ENCODE measurements at places on chromosomes 13 and 19. TPM values are rescaled to one million over a fixed set of nuclear protein-coding genes. Genes with fewer than 3 reads are reported as not detected.

GRCh38 chr13:35252536-35253205 lies 223.8 kb downstream of the MAB21L1 start:
- H3K4me3 ChIP-seq = no peak overlapping the region
- no peaks in the 10 kb centered on the region for H3K4me1 ChIP-seq
- H3K36me3 ChIP-seq = no peaks in the 10 kb centered on the region
- no peaks in the 10 kb centered on the region for H3K27me3 ChIP-seq

DNA sequence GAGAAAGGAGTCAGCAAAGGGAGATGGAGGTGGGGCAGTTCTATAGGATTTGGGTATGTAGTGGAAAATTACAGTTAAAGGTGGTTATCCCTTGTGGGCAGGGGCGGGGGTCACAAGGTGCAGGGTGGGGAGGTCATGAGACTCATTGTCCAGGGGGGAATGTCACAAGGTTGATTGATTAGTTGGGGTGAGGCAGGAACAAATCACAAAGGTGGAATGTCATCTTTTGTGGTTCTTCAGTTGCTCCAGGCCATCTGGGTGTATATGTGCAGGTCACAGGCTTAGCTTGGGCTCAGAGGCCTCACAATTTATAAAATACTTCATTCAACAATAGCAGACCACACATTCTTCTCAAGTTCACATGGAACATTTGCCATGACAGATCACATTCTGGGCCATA lies 109.6 kb downstream of the ATP11A start:
- no peak overlapping the region for H3K27ac ChIP-seq
- H3K4me3 ChIP-seq = no peak overlapping the region
- no peak for DNase-seq

DNA sequence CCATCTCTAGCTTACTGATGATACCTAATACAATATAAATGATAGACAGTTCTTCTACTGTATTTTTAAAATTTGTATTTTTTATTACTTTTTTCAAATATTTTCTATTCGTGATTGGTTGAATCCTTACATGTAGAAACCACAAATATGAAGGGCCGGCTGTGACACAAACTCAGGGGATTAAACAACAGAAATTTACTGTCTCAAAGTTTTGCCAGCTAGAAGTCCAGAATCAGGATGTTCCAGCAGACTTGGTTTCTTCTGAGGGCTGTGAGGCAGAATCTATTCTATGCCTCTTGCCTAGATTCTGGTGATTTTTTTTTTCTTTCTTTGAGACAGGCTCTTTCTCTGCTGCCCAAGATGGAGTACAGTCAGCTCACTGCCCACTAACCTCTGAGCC lies 13.8 kb downstream of the FPR1 start:
- H3K4me3 ChIP-seq = no peak overlapping the region
- no peak for DNase-seq
- no peaks in the 10 kb centered on the region for H3K4me1 ChIP-seq
- peaks cover 14% of the 10 kb centered on the region for H3K27me3 ChIP-seq
- no peaks in the 10 kb centered on the region for H3K36me3 ChIP-seq
- no peak overlapping the region for H3K27ac ChIP-seq

DNA sequence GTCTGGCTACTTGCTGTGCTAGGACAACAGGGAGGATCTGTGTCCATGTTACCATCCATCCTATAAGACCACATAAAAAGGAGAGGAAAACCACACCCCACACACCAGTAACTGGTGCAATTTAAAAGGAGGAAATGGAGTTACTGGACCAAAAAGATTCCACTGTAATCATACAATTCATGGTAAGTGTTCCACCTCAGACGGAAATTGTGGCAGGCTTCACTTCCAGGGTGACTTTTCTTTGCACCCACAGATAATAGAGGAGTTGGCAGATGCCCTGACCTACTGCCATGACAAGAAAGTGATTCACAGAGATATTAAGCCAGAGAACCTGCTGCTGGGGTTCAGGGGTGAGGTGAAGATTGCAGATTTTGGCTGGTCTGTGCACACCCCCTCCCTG lies 2.4 kb downstream of the AURKC start:
- H3K27me3 ChIP-seq = no peaks in the 10 kb centered on the region
- H3K27ac ChIP-seq = no peak overlapping the region
- H3K4me3 ChIP-seq = no peak overlapping the region
- H3K4me1 ChIP-seq = no peaks in the 10 kb centered on the region

DNA sequence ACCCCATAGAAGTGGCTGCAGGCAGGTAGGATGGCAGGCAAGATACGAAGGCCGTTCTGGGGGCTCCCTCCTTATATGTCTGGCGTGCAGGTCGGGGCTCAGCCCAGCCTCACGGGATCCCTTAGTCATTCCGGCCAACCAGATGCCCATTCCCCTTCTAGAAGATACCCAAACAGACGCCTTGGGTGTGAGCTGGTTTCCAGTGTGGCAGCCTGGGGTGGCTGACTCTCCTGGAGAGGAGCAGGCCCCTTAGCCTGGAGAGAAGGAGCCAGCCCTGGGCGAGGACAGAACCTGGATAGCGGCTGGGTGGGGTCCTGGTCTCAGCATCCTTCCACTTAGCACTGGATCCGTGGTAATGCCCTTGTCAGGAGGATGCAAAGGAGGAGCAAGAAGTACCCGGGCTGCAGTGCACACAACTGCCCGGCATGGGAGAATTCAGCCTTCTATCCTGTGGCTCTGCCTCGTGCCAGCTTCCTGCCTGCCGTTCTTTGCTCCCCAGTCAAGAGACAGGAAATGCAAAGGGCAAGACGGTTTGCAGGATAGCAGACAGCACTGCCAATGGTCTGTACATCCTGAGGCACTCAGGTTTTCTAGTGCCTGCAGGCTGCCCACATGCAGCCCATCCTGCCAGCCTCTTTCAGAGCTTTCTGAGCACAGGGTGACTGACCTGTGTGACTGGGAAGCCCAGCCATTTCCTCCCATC lies 56.7 kb upstream of the WASF3 start:
- H3K4me3 ChIP-seq = no peak overlapping the region
- no peaks in the 10 kb centered on the region for H3K36me3 ChIP-seq
- H3K27ac ChIP-seq = no peak overlapping the region
- H3K4me1 ChIP-seq = peaks cover 9% of the 10 kb centered on the region

- no peaks in the 10 kb centered on the region for H3K27me3 ChIP-seq
- DNase-seq = no peak
- no peak overlapping the region for H3K27ac ChIP-seq
- H3K4me3 ChIP-seq = no peak overlapping the region
- peaks cover 24% of the 10 kb centered on the region for H3K36me3 ChIP-seq
Observed at GRCh38 chr13:42211704-42212464, 60.1 kb upstream of the AKAP11 start.

DNA sequence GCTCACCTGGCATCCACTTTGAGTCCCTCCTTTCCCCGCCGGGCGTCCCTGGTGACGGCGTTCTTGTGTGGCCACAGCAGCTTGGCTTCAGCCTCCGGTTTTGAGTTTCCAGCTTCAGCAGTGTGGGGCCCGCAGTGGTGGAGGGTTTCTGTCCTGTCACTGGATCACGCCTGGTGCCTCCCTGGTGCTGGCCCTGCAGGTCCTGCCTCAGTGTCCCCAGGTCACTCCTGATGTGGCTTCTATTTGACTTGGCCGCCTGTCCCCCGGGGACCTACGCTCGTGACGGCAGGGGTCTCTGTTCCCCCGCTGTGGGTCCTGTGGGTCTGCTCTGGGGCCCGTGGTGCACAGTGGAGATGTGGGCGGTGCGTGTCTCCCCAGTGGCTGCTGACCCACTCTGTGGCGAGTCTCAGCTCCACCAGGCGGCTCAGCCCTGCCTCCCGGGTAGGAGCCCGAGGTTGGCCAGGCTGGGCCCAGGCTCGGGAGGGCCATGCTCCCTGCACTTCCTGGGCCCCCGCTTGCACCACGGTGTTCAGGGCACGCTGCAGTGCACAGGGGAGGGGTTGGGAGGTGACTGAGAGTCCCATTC lies 1.9 kb downstream of the ATP4B start:
- H3K4me3 ChIP-seq = no peak overlapping the region
- no peaks in the 10 kb centered on the region for H3K36me3 ChIP-seq
- H3K27me3 ChIP-seq = no peaks in the 10 kb centered on the region
- DNase-seq = peak; percentile 6

GRCh38 chr13:22517544-22517943 lies 663.2 kb upstream of the SGCG start:
- no peaks in the 10 kb centered on the region for H3K36me3 ChIP-seq
- H3K27ac ChIP-seq = no peak overlapping the region
- H3K4me3 ChIP-seq = no peak overlapping the region
- DNase-seq = no peak
- peaks cover 2% of the 10 kb centered on the region for H3K27me3 ChIP-seq
- H3K4me1 ChIP-seq = no peaks in the 10 kb centered on the region

The RFPL4AL1 gene
- total RNA-seq = not detected

- H3K4me1 ChIP-seq = peaks cover 61% of the 10 kb centered on the region
- peak overlapping the region; percentile 9 for H3K27ac ChIP-seq
- DNase-seq = no peak
- H3K4me3 ChIP-seq = no peak overlapping the region
- no peaks in the 10 kb centered on the region for H3K27me3 ChIP-seq
Observed at GRCh38 chr13:40146063-40146462, 490.6 kb downstream of the COG6 start.

- H3K4me1 ChIP-seq = no peaks in the 10 kb centered on the region
- H3K4me3 ChIP-seq = no peak overlapping the region
- H3K27ac ChIP-seq = no peak overlapping the region
- peaks cover 27% of the 10 kb centered on the region for H3K36me3 ChIP-seq
- no peaks in the 10 kb centered on the region for H3K27me3 ChIP-seq
- DNase-seq = no peak
Observed at GRCh38 chr13:112843392-112844111, 125.5 kb upstream of the MCF2L start.

DNA sequence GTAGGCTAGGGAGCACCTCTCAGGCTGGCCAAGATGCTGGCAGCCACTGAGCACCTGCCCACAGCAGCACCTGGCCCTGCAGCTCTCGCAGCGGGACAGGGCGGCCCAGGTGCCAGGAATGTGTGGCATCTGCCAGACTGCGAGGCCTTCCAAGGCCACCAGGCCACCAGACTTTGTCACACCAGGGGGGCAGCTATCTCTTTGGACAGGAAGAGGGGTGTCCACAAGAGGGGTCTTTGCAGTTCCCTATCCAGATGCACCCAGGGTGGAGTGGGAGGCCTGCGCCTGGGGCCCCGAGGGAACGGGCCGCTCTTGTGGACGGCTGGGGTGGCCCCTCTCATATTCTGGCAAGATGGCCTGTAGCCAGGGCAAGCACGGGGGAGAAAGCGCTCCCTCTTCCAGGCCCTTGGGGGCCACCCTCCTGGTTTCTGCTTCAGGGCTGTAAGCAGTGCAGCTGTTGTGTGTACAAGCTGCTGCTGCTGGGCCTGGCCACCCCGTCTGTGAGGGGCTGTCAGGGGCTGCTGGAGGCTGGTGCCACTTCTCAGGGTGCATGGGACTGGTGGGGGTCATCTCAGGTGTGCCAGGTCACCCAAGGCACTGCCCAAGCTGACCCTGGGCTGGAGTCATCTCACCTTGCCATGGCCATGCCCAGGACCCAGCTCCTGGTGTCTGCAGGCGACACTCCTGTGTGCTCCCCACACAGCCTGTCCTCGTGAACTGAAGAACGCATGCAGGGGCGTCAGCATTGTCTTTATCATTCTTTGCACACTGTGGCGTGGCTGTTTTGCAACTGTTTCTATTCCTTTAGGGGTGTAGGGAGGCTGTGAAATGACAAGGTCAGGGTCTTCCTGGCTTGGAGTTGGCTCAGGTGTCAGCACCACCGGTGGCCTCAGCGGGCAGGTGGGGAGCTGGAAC lies 1.8 kb downstream of the TEX29 start:
- no peaks in the 10 kb centered on the region for H3K27me3 ChIP-seq
- H3K36me3 ChIP-seq = no peaks in the 10 kb centered on the region
- no peak for DNase-seq
- H3K4me1 ChIP-seq = peaks cover 6% of the 10 kb centered on the region
- H3K4me3 ChIP-seq = no peak overlapping the region
- H3K27ac ChIP-seq = no peak overlapping the region

DNA sequence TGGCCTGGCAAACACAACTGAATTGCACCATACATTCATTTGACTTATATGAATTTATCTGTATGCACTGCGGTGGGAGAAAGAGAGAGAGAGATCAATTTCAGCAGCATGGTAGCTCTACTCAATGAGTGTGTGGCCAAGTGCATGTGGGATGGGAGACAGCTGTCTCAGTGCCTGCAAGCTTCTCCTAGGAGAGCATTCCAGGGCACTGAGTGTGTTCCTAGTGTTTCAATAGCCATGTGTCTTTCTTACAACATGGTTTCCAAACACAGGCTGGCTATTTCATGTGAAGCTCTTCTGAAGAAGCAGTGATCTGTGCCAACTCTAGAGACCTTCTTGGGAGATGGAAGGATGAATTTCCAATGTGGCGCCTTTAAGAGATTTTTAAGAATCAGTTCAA lies 43.5 kb downstream of the NEK5 start:
- DNase-seq = no peak
- no peaks in the 10 kb centered on the region for H3K27me3 ChIP-seq
- no peak overlapping the region for H3K27ac ChIP-seq
- no peak overlapping the region for H3K4me3 ChIP-seq
- no peaks in the 10 kb centered on the region for H3K36me3 ChIP-seq
- no peaks in the 10 kb centered on the region for H3K4me1 ChIP-seq

The PTGER1 gene
- total RNA-seq = 0.41 TPM

The CHAMP1 gene
- total RNA-seq = 55.4 TPM

The SBK2 gene
- total RNA-seq = not detected

DNA sequence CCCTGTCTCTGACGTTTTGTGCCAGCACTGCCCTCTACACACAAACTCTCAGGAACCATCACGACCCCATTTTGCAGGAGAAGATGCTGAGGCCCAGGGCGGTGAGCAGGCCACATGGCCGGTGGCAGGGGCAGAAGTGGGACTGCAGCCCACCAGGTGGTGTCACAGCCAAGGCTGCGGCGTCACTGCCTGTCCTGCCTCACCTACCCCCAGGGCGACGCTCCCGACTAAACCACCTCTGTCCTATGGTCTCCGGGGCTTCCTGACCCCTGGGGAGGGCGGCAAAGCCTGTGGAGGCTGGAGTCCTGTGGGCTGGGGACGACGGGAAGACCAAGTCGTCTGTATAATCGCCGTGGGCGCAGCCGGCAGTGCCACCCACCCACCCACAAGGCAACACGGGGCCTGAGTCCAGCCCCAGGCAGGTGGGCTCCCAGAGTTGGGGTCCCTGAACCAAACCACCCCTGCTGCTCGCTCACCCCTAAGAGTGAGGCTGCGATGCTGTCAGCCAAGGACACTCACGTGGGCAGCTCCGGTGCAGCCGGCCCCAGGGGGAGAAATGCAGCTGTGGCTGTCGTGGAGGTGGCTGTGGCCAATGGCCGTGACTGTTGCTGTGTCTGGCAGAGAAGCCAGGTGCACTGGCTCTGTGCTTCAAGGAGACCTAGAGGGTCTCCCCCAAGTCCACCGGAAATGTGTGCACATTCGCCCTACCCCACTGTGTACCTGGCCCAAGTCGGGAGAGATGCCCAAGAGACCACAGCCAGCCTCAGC lies 29.7 kb downstream of the RASA3 start:
- H3K4me3 ChIP-seq = no peak overlapping the region
- no peaks in the 10 kb centered on the region for H3K27me3 ChIP-seq
- H3K36me3 ChIP-seq = peaks cover 7% of the 10 kb centered on the region
- peaks cover 66% of the 10 kb centered on the region for H3K4me1 ChIP-seq
- no peak for DNase-seq
